ENCODE measurements at places on chromosomes 5 and 9.

DNA sequence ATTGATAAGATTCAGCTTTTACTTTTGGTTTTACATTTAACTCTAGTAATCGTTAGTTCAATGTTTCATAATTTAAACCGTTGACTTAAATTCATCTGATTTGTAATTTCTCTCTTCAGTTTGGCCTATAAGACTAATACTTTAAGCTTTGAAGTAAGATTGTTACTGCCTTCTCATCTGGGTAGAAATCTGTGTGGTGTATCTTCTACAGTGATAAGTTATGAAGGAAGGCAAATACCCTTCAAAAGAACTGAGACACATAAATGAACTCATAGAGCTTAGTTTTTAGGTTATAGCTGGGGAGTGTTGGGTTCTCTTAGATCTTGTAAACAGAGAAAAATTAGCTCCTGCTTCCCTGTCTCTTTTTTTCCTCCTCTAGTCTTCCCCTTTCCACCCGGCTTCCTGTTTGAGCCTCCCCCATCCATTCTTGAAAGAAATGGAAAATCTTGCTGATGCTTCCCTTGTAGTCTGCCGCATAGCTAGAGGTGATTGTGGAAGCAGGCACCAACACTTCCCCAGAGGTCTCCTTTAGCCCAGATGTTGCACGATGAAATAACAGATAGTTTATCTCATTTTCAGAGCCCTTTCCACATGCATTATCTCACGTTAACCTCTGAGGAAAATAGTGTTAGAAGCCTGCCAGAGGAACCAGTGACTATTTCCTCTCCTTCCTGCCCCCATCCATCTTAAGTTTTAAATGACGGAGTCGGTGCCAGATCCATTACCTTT lies 2.0 kb upstream of the F2RL2 start:
- no peak for DNase-seq

DNA sequence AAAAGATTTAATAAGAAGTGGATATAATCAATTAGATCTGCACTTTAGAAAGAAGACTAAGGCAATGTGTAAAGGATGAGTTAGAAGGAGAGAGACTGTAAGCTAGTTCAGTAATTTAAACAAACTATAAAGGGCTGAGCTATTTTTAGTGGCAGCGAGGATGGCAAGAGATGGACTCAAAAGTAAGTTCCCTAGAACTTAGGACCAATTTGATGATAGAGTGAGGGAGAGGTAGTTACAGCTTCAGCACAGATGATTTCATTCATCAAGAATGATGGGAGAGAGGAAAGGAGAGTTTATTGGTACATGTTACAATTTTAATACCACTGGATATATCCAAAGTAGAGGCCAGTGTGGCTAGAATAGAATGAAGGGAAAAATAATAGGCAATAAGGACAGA lies 19.1 kb downstream of the NADK2 start:
- no peak for DNase-seq

DNA sequence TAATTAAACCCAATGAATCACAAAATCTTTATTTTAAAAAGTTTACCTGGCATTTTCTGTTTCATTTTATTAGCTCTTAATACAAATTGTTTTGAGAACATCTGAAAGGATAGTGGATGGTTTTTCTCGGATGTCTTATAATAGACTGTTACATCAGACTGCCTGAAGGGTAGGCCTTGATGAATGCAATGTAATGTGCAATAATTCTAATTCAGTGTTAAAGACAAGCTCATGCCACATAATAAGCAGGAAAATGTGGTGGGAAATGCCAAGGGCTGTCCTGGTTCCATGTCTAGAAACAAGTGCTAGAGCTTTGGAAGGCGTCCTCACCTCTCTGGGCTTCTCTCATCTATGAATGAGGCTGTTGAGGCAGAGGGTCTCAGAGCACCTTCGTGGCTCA lies 148.1 kb downstream of the DEPDC1B start:
- no peak for DNase-seq

GRCh38 chr5:144318011-144318410 lies 147.3 kb downstream of the KCTD16 start:
- no peak for DNase-seq

GRCh38 chr9:36169708-36170107 lies 520 bp downstream of the CCIN start:
- no peak for DNase-seq

DNA sequence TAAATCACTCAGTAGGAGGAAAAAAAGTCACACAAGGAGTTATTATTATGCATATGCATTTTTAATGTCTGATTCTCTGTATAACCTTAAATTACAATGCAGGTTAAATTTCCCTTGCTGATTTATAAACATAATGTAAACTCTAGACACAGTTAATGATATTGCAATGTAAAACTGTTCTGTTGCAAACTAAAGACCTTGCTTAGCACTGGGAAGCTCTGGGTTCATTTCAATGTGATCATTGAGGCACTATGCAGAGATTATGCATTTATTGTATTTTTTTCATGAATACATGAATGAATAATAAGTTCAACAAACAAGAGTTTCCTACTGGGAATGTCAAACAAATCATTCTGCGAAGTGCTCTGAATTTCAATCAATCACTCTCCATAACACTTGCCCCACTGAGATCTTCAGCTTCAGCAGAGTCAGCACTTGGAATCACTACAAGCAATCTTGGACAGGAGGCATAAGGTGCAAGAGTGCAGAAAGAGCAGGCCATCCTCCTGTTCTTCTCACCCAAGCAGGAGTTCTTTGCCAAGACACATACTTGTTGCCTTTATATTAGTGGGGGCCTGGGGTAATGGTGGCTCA lies 232.1 kb downstream of the CSNK1G3 start:
- no peak for DNase-seq

DNA sequence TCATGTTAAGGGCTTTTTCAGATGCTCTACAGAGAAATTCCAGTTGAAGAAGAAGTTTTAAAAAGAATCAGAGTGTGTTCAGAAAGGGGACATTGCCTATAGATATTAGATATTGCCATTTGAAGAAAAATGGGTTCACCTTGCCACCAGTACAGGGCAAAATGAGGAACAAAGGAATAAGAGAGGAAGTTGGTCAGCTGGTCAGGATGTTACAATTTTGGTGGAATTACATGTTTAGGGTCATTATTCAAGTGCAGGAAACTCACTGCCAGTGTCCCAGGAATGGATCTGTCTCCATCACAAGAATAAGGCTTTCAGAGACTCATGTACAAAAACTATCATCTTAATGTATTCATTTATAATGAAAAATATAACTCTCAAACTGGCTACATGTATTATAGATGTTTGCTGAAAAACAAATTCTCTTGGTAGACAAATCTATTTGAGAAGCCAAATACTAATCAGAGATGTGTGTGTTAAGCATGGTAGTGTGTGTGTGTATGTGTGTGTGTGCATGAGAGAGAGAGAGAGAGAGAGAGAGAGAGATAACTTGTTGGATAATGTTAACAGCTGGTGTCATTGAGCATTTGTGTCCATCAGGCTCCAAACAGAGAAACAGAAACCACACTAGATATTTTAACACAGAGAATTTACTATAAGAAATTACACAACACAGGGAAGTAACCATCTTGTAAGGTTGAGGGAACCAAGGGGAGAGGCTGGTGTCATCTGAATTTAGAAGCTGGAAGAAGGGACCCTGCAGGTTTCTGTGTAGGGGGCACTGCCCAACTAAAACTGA lies 5.0 kb upstream of the C1QTNF3 start:
- no peak for DNase-seq

DNA sequence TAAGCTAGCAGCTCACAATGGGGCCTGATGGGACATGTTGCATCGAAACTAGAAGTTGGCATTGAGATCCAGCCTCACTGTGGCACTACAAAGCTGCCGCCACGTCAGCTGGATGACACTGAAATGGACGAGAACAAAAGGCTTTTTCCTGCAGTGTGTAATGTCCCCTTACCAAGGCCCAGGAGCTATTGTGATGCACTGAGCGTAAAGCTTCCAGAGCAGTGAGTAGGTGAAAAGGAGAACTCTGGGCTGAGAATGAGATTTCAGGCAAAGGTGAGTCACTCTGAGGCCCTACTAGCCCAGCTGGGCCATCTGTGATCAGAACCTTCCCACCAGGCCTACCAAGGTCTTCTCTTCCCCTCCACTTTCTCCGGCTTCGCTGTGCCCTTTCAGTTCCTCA lies 528.1 kb upstream of the KLF4 start:
- DNase-seq, result no peak

Data from NAMALWA (cell line).